ENCODE measurements at places on chromosomes 4 and X. TPM values are rescaled to one million over a fixed set of nuclear protein-coding genes. Genes with fewer than 3 reads are reported as not detected.

The FIP1L1 gene
- total RNA-seq: 48.0 TPM

The KLHL2 gene
- total RNA-seq: 44.4 TPM

The GLRB gene
- total RNA-seq: 3.3 TPM

The KCNIP4 gene
- total RNA-seq: 43.9 TPM

- DNase-seq: no peak
These were observed 49.2 kb downstream of the WDFY3 start for GRCh38 chr4:84917086-84917821.

DNA sequence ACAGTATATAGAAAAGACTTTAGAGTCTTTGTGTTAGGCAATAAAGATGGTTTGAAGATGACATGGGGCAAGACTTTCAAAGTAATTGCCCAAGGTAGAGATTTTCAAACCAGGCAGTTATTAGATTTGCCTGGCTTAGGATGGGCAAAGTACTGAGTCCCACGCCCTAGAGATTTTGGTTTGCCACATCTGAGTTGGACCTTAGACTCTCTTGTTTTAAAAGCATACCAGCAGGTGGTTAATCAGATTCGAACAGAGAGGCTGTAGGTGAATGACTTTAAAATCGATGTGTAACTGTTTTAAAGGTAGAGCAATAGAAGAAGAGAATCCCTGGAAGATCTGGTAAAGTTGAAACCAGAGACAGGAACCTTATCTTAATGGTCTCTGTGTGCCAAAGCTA is 121.5 kb downstream of the RAPGEF2 start:
- DNase-seq: no peak

DNA sequence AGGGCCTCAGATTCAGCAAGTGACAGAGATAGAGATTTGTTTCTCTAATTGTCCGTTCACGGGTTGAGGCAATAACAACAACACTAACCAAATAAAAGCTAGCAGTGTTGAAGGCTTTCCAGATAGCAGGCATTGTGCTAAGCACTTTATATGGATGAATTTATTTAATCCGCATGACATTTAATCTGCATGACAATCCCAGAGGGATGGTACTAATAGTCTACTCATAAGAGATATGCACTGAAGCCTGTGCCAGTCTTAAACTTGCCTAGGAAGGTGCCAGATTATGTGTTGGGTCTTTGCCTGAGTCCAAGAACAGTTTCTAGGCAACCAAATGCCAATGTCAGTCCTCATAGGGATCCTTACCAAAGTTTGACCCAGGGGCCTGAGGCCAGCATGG is 37.7 kb upstream of the FAT1 start:
- no peak for DNase-seq

DNA sequence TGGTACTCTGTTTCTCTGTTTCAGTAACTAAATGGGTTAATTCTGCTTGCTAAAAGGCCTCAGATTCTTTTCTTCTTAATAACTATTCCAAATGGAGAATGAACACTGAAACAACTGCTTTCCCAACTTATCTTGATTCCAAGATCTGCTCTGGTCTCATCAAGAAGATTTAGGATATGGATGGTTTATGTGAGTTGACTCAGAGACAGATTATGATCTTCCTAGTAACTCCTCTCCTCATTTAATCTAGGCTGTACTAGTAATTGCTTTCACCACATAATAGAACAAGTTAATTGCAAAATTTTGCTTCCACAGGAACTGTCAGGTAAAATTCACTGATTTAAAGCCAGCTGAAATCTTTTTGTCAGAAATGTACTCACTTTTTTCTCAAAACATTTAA is 537.1 kb downstream of the GRID2 start:
- DNase-seq: no peak

Measured in kidney (tissue), 22 donors.